ENCODE measurements at places on chromosomes 5 and 9.

- no peak for DNase-seq
These were observed 87.1 kb downstream of the SETX start for GRCh38 chr9:132267660-132268059.

DNA sequence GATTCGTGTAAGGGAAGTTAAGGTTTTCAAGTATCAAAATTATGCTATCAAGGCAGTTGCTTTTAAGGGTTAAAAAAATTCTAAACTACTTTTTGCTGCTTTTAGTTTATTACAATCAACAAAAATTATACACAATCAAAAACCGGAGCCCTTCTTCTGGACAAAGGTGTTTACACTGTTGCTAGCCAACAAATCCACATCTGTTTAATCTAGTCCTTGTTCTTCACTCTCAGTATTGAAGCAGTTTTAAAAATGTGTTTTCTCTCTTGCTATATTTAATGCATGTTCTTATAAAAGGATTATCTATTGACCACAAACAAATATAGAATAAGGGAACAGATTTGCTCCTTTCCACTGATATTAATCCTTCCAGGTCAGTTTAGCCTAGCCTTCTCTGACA, 2.5 kb downstream of the FEM1C start:
- no peak for DNase-seq

DNA sequence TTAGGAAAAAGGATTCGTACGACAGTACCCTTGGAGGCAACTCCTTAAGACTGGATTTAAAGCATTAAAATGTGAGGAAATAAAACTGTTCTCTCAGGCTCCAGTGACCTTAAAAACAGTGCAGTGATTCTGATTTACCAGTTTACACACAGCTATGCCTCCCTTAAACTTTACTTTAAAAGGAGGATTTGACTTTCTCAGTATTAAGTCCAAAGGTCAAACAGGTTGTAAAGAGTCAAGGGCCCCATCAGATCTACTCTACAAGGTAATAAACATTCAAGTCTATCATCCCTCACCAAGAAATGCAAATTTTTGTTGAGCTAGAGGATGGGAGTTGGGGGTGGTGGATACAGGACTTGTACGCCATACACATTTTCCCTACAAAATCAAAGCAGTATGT, 75.2 kb downstream of the ELAVL2 start:
- no peak for DNase-seq

GRCh38 chr5:149277801-149278200, 6.1 kb downstream of the AFAP1L1 start:
- no peak for DNase-seq

DNA sequence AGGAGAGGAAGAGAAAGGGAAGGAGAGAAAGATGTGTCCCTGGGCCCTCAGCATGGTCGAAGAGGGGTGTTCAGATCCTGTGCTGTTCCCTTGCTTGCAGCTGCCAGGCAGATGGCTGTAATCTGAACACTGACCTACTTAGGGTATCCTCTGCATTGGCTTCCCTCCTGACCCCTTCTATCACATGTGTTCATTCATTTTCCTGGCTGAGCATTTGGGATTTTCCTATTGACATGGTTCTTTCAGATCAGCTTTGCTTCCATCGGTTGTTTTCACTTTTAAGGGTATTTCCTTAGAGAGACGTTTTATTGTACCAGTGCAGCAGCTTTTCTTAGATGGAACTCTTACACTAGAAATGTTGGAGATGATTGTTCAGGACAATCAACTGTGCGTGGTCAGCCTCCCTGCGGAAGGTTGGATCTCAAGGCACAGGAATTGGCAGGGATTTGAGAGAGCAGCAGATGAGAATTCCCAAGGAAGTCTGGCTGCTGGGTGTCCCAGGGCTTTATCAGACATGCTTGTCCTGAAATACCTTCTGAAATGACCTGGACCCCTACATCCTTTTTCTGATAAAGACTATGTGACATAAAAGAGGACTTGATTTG, 26.0 kb downstream of the ACTBL2 start:
- DNase-seq, result no peak

DNA sequence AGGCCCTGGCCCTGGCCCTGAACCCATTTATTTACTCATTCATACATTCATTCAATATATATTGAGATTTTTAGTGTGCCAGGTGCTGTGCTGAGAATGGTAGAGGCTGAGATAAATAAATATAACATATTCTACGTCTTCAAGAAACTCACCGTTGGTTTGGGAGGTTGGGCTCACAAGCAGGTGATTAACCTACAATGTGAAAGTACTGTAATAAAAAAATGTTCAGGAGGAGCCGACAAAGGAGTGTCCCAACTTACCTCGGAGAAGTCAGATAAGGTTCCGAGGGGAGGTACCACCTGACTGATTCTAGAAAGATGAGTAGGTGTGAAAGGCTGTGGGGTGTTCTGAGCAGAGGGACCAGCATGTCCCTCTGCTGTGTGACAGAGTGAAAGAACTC, 479.6 kb upstream of the KLF4 start:
- DNase-seq, result no peak

Measured in sciatic nerve (tissue), 2 donors.